ENCODE measurements at places on chromosomes 3 and 15.

DNA sequence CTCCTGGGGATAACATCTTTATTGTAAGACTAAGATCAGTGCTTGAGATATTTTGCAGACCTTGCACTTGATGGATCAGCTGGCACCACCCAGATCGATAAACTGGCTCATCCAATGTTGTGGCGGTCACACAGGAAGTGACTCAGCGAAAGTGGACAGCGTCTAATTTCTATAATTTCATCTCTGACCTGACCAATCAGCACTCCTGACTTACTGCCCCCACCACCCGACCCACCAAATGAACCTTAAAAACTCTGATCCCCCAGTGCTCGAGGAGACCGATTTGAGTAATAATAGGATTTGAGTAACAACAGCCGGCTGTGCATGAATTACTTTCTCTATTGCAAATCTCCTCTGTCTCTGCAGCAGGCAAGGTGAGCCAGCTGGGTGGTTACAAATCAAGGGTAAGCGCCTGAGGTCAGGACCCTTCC is 62.7 kb upstream of the RNU6-1 start:
- no peak for DNase-seq

DNA sequence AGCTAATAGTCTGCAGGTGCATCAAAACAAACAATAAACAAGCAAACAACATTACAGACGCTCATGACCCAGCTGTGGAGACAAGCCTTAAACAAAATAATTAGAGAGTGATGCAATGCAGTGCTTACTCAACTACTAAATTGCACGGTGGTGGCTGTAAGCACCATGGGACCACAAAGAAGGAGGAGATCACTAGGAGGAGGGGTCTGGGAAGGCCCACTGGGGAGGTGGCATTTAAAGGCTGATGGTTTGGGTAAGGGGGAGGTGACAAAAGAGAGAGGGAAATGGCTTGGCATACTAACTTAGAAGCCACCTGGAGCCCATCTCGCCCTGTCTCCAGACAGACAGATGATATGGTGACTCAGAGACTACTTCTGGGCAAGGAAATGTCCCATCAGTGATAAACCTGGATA is 516.7 kb downstream of the FOXP1 start:
- peak; percentile 66 for DNase-seq

DNA sequence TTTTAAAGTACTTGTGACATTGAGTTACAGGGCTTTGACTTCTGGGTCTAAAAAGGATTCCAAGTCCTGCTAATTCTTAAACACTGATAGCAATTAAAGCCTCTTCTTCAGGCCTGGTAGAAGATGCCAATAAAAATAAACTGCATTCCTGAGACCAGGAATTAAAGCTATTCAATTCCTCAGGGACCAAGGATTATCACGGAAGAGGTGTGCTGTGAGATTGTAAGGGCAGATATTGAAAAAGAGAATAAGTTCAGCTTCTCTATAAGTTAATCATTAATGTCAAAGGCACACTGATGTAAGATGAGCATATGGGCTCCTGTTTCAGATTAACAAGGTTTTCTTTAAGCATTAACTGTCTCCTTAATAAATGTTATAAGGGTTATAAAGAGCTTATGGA is 611.3 kb downstream of the SI start:
- no peak for DNase-seq

GRCh38 chr3:111541911-111542483 is at the start of gene CD96:
TSS of gene CD96 (plus strand) at chr3:111542197. CDS start at chr3:111542249, 52 bp downstream.
- no peak for DNase-seq

GRCh38 chr15:31153531-31153930 is 52.0 kb upstream of the TRPM1 start:
- DNase-seq = no peak

- no peak for DNase-seq
Observed at GRCh38 chr3:11508346-11509172, 135.2 kb downstream of the VGLL4 start.

DNA sequence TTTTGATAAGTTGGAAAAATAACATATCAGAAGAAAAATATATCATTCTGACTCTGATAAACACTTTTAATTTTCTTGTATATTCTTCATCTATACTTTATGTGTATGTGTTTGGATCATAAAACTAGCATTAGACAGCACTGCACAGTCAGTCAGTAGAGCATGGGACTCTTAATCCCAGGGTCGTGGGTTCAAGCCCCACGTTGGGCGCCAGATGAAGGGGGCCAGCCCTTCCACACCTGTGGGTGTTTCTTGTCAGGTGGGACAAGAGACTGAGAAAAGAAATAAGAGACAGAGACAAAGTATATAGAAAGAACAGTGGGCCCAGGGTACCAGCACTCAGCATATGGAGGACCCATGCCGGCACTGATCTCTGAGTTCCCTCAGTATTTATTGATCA is 546.0 kb upstream of the NR2F2 start:
- DNase-seq = no peak

- no peak for DNase-seq
Observed at GRCh38 chr15:63880744-63881143, 47.0 kb upstream of the HERC1 start.

GRCh38 chr3:159280386-159281191 is 478.7 kb downstream of the MFSD1 start:
- no peak for DNase-seq

DNA sequence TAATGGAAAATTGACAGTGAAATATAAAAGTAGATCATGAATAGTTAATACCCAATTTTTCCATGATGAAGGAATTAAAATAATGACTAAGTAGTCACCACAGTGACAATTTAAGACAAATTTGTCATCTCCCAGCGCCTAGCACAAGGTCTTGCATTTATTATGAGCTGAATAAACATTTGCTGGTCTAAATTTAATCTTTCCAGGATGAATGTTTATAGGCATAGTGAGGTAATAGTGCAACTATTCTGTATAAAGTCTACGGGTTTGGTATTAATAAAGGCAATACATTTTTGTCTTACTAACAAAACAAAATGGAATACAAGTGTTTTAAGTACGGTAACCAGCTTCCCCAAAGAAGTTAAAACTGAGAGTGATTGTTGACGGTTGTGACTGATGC is 209.3 kb downstream of the CD47 start:
- DNase-seq = no peak

GRCh38 chr15:98395974-98396610 is 252.2 kb upstream of the IGF1R start:
- DNase-seq = no peak

DNA sequence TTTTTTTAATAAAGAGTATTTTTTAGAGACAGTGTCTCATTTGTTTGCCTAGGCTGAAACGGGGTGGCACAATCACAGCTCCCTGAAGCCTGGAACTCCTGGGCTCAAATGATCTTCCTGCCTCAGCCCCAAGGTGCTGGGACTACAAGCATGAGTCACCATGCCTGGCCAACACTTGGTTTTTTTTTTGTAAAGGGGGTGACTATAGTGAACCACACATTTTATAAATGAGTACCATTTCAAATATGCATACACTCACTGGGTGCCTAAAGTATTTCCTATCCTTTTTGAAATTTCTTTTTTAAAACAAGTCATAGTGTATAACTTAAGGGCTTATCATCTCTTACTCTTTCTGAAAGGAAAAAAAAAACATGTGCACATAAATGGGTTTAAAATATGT is 325.2 kb upstream of the MEIS2 start:
- DNase-seq = no peak

DNA sequence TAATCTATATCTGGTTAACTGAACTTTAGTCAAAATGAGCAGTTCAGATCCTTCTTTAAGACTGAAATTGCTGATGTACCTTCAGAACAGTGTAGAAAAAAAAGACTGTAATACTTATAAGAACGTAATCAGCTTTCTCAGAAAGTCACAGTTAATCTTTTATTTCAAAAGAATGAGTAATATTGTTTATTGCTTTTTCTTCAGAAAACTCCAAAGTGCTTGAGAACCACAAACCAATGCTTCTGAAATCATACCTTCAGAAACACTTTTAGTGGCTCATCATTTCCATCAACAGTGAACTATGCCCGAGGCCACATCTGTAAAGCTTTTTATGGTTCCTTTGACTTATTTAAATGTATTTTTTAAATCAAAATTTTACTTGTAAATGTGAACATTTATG is 33.3 kb upstream of the CLASP2 start:
- DNase-seq = no peak

DNA sequence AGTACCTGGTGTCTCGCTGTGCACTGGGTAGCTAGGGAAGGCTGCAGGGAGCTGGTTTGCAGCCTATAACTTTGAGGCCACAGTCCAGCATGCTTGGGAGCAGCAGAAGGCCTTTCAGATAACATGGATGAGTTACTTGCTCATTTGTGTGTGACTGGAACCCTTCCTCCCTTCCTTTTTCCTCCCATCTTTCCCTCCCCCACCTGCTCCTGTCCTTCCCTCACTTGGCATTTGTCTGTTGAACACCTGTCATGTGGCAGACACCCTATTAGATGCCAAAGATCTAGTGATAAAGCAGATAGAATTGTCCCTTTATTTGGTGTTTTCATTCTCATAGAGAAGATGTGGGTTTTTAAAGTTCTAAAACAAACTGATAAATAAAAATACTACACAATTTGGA is 71.6 kb downstream of the LRTM1 start:
- no peak for DNase-seq

DNA sequence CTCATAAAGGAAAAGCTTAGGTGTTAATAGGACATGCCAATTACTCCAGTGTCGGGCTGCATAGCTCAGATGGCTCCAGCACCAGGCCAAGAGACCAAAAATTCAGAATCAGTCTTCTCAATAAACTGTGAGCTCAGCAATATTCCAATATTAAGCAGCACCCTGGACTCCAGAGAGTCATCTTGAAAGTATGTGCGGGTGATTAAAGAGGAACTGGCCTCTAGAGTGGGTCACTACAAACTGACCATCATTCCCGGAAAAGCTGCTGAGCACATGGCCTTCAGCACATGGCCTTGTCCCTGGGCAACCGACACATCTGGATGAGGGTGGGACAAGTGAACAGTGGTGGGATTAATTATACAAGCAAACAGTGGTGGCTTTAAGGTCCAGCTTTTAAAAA is 59.0 kb downstream of the MAGI1 start:
- no peak for DNase-seq

- DNase-seq = no peak
Observed at GRCh38 chr3:188152660-188153436, 1.1 kb upstream of the LPP start.

DNA sequence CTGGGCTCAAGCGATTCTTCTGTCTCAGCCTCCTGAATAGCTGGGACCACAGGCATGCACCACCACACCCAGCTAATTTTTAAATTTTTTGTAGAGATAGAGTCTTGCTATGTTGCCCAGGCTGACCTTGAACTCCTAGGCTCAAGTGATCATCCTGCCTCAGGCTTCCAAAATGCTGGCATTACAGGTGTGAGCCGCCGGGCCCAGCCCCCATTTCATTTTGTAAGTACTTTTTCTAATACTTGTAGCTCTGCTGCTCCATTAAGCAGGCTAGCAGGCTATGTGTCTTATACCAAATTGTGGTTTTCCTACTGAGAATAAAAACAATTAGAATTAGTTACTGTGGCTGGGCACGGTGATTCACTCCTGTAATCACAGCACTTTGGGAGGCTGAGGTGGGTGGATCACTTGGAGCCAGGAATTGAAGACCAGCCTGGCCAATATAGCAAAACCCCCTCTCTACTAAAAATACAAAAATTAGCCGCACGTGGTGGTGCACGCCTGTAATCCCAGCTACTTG is 22.4 kb downstream of the NIPA1 start:
- no peak for DNase-seq

GRCh38 chr3:30655187-30655812 is 48.9 kb downstream of the TGFBR2 start:
- peak; percentile 9 for DNase-seq

- peak; percentile 10 for DNase-seq
Observed at GRCh38 chr15:58931987-58932588, 1.4 kb downstream of the SLTM start.

GRCh38 chr15:92226020-92226612 is 167.6 kb upstream of the ST8SIA2 start:
- DNase-seq = no peak

DNA sequence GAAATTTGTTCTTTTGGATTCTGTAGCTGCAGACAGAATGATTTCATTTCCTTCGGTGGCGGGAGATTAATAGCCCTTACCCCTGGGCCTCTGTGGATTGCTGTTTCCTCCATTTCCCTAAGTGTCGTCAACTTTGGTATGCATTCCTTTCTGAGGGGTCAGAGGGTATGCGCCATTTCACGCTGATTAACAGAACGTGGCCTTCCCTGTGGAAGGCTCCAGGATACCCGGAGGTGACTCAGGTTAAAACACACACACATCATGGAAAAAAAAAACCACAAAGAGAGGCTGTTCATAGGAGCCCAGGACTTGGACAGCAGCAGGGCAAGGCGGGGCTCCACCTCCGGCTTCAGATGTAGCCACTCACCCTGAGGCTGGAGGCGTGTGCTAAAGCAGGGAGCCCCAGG is 51.9 kb downstream of the EPHB1 start:
- no peak for DNase-seq

DNA sequence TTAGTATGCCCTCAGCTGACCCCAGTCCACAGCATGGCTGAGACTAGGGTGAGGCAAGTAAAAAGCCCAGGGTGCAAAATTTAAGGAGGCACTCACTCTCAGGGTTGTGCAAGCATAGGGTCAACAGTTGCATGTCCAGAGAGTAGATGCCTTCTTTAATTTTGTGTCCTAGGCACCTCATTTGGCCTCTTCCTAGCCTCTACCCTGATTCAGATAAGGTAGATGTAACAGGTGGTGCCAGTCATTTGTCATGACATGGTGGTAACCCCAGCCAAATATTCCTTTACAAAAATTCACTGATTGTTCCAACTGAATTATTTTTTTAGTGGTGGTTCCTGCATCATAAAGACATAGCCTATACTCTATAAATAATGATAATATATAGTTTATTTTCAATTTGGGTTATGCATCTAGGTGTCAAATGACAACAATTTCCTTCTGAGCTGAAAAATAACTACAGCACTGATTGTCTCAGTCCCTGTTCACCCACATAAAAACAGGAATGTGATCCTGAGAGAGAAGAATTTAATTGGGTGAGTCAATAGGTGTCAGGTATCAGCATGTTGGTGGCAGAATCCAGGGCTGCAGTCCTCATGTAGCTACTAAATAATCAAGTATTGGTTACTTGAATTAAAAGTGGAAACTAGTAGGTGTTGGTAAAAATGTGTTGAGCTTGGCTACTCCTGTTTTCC is 44.2 kb upstream of the TIPARP start:
- no peak for DNase-seq

- no peak for DNase-seq
Observed at GRCh38 chr3:128036119-128036518, 16.1 kb upstream of the SEC61A1 start.

DNA sequence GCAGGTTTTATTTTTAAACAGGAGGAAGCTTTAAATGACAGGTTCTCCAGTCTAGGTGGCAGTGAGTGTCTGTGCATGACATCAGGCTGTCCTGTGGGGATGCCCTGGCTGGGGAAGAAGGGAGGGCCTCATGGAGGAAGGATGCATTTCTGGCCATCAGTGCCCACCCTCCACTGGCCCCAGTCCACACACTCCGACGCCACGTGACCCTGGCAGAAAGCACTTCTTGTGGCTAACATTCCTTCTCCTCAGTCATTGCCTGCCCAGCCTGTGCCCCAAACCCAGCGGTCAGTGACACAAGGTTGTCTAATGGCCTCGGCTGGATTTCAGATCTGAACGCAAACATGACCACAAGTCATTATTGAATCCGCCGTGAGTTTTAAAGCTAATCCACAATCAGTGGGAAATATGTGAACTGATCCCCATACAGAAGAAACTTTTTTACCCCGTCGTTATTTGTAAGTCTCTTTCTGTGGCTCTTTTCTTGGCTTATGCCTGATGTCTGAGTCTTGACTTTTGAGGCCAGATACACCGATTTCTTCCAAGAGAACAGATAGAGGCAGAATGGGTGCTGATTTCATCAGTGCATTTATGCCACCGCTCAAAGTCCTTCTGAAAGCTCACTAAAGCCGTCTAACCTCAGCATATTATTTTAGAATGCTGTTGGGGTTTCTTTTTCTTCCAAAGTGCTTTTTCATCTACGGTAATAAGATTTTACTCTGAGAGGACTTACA is 17.3 kb upstream of the LRRK1 start:
- no peak for DNase-seq

Measured in SIG-M5 (cell line).